Activated T-cell treated with anti-CD3 and anti-CD28 coated beads, Interleukin-2, amount 50 U/mL, for 1 hour (primary cell): ENCODE measurements at places on chromosomes 5 and 9.

DNA sequence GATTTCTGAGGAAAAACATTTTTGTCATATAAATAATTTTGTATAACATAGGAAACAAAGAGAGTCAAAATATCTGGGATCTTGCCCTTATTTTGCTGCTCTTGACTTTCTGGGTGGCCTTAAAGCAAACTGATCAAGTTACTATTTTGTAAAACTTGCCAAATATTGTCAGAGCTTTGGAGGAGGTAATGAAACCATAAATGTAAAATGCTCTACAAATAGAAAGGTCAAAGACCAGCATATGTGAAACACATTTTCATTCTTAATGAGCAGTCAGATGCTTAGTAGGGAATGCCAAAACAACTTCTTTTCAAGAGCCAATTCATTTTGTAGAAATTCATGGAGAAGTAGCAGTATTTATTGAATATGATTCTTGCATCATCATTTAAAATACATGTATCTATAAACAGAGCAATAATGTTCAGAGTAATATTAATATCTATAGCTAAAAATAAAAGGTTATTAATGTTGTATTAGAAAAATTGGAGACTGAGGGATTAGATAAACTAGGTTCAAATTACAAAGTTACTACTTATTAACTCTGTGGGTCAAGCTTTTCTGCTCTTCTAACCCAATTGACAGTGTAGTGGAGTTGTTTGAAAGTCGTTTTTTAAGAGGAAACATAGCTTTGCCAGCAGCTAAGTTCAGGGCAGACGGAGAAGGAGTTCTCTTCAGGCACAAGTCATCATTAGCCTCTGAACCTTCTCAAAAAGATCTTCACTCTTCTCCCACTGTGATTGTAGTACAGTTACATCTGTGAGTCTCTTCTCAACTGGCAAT lies 2053.1 kb downstream of the EFNA5 start:
- DNase-seq: no peak

- DNase-seq: no peak
Measured at GRCh38 chr9:113772121-113772810, 103.8 kb upstream of the ZNF618 start.

DNA sequence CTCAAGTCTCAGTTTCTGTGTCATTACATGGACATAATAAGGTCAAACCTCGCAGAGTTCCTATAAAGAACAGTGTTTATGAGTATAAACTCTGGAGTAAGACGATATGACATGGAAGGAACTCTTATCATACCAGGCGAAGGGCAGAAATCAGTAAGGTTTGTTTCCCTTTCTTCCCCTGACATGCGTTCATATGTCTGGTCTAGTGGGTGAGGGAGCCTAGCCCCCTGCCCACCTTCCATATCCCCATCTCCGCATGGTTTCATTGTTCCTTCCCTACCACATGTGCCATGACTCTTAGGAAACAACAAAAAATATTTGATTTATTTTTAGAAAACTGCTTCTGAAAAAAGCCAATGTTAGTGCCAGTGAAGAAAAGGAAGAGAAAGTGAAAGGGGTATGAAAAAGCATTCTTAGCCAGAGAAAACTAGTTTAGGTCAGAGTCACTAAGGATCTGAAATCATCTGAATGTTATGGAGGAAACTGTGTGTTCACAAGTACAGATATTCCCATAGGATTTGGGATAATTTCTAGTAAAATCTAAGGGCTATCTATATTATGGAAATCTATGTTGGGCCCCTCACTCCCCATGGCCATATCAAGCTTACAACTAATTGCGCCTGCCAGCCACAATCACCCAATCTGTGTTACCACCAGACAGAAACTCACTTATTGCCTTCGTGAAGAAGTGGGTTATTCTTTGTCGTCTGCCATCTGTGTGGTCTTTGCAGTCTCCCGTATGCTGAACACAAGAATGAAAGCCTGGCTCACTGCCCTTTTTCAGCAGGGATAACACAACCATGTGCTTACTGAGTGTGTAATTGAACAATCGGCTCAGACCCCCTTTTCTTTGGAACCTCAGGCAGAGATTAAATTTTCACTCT lies 19.9 kb upstream of the HMHB1 start:
- no peak for DNase-seq

DNA sequence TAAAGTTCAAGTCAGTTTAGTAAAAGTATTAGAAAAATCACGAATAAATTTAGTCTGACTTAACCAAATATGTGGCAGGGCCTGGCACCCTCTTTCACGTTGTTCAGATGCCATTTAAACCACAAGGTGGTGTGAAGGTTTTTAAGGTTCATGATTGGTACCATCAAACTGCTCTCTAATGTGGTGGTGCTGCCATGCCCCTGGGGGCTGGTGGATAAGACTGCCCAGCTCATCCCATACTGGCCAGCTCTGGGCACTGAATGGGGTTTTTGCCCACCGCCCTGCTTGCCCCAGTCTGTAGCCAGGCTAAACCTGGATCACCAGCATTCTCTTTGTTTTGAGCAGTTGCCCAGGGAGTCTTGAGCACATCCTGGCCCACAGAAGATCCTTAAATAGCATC lies 159.3 kb downstream of the GABBR2 start:
- no peak for DNase-seq

DNA sequence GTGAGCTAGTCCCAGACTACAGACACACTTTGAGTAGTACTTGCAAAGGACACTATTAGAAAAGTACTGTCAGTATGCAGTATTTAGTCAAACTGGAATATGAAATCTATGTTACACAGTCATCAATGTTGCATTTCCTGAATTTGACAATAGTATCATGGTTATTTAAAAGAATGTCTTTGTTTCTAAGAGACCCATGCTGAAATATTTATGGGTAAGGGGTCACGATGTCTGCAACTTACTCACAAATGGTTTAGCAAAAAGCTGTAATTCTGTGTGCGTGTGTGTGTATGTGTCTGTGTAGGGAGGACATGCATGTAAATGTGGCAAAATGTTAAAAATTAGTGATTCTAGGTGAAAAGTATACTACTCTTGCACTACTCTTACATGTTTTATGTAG lies 105.6 kb downstream of the GOLPH3 start:
- no peak for DNase-seq

DNA sequence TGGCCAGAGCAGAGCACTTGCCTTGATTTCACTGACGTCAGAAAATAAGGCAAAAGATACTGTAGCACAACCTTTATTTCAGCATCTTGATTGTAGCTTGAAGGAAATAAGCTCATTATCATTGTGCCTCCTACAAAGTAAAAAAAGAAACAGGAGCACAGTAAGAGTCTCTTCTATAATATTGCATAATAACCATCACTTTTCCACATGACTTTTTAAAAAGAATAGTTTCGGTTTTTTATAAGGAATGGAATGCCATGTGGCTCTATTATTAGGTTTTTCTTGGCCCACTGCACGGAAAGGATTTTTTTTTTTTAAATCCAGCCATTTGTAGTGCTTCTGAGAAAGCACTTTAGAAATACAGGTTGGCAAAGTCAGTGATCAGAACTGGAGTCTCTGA lies 655.3 kb downstream of the LRRC70 start:
- DNase-seq: no peak

DNA sequence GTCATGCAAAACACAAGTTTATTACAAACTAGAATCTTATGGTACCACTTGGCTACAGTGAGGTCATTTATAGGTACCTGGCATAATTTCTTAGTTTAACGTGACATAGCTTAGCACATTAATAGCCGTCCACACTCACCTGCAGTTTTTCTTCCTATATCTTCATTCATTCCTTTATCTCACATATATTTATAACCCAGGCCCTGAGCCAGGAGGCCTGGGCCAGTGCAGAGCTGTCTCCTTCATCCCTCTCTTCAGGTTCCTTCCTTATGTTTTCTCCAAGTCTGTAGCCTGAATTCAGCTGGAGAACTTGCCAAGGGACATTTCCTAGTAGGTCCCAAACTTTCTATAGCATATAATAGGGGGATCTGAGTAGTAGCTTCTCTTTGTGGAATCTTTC lies 367.9 kb upstream of the SGCD start:
- DNase-seq: no peak

DNA sequence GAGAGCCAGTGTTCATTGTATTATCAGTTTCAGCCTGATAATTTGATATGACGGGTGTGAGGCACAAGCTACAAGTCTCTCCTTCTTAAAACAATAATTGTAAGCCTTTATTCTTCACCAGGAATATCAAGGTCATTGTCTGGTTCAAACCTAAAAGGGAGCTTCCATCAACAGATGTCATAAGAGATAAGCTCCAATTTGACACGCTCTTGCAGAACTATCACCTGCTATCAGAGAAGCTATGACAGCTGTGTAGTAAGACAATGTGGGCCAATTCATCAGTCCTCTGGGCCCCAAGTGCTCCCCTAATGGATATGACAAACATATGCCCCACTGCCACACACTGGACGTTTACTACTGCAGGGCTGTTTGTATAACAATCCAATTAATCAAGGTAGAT lies 1010.2 kb upstream of the DMAC1 start:
- no peak for DNase-seq

DNA sequence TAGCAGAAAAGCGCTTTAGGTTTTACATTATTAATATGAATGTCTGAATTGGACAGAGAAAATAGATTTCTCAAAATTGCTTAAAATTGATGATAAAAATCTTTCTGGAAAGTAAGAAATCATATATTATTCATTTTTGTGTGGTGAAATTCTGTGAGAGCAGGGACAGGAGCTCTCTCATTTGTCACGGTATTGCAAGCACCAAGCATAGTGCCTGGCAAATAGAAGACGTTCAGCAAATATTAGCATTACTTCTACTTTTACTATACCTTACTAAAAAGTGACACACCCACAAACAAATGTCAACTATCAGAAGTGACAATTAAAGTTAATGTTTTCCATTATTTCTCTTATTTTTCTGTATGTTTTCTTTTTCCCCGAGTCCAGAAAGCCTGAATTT lies 69.1 kb downstream of the XRCC4 start:
- no peak for DNase-seq

DNA sequence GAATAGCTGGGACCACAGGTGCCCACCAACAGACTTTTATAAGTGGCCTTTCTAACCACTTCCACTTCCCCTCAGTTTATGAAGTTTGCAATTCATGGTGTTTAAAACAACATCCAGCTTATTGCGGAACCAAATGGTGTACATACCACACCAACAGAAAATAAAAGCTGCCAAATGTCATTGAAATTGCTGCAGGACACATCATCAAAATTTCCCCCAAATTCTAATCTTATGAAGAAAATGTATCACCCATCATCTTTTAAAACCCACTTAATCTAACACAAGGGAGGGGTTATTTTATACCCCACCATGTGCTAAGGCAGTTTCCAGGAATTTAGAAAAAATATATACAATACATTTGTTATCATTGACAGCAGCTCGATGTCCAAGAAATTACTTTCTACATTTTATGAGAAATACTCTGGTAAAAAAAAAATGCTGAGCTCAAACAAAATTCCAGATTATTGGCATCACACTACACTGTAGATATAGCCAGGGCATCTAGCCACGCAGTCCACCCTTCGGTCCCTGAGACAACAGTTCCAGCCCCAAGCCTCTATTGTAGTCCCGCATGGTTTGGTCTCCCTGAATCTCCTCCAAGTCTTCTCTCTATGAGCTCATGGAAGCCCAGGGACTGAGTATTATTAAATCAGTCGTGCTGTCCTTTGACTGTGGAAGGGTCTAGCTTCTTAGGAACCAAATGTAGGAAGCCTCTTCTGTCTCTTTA lies 372.8 kb upstream of the SLC30A5 start:
- no peak for DNase-seq

GRCh38 chr9:95839012-95839411 lies 36.5 kb upstream of the ERCC6L2 start:
- DNase-seq: no peak

DNA sequence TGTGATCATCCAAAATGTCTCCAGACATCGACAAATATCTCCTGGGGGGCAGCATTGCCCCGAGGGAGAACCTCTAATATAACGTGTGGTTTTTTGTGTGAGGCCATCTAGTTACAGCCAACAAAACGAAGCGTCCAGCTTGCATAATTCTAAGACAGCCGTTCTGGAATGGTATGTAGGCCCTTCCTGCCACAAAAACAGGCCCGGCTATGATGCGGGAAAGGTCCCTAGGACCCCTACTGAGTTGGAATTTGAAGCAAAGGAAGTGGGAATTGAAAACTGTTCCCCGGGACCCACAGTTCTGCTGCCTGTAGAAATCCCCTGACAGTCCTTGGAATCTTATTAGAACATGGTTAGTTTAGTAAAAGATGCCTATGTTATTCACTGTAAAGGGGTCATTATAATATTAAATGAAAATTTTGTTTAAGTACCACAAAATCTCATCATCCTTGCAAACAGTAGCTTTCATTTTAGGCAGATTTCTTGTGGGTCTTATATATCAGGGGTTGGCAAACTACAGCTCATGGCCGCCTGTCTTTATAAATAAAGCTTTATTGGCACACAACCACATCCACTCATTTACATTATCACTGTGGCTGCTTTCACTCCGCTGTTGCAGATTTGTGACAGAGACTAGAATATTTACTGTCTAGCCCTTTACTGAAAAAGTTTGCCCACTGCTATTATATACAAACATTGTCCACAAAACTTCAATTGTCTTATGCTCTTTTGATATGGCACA lies 70.7 kb downstream of the MSX2 start:
- no peak for DNase-seq

- DNase-seq: no peak
Measured at GRCh38 chr9:132054024-132054423, 25.6 kb downstream of the MED27 start.

DNA sequence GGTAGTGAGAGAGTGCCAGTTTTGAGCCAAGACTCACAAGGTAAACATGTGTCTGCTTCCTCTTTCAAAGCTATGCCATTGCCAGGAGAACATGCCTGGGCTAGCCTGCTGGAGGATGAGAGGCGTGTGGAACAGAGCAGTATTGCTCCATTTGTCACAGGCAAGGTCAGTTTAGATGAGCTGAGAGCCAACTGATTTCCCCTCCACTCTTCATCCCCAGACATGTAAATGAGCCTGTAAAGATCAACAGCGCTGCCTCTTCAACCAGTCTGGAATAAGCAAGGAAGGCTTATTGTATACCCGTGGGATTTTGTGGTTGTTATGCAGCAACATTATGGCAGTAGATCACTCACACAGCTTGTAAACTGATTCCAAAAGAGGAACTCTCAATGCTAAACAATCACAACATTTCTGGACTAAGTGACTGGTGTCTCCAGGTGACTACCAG lies 8.2 kb upstream of the GDNF start:
- DNase-seq: no peak

DNA sequence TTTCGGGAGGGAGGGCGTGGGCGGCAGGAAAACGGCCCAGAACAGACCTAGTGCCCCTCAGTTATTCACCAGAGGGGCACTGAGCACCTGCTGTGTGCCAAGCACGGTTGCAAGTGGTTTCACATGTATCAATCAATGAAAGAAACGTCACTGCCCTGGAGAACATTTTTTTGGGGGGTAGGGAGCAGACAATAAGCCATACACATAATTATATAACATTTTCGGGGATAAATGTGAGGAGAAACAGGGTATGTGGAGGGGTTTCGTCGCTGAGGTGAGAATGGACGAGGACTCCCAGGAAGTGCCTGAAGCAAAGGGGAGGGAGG lies 444 bp upstream of the ZNF354A start:
- DNase-seq: no peak

- DNase-seq: no peak
Measured at GRCh38 chr5:168104811-168105481, 186.5 kb upstream of the WWC1 start.

DNA sequence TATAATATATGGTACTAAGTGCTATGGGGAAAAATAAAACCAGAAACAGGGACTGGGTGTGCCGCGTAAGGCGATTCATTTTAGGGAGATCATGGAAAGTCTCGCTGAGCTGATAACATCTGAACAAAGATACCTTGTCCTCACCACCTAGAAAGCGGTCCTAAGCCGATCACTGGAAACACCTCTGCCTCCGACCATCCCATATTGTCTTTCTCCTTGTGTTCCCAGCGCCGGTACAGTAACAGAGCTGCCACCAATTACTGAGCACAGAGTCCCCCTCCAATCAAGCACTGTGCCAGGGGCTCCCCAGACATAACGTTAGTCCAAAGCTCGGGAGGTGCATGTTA lies 704 bp downstream of the CCDC112 start:
- DNase-seq: no peak
